ENCODE measurements at places on chromosomes 5 and 9.

DNA sequence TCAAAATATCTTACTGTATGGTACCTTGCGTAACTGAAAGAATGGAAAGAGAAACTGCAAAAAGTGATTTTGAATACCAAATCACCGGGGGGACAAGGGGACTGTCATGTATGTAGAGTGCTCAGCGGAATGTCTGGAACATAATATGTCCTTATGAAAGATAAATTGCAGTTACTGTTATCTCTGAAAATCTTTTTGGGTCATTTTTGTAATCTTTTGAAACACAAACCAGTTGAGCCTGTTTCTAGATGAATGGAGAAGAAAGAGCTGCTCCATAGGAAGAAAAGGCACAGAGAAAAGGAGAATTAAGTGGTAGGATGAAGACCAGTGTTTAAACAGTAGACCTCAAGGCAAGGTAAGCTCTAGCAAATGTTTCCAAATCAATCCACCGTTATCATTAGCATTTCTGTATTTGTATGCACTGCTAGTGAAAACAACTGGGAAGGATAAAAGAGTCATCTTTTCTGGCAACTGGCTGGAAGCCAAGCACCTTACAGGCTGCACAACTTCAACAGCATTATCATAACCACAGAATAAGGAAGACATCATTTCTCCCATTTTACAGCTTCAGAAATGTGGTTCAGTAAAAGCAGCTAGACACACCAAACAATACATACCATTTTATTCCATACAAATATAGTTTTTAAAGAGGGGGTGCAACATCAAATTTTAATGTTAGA is 158.5 kb downstream of the TRPM3 start:
- no peaks in the 10 kb centered on the region for H3K27me3 ChIP-seq
- no peak for DNase-seq

DNA sequence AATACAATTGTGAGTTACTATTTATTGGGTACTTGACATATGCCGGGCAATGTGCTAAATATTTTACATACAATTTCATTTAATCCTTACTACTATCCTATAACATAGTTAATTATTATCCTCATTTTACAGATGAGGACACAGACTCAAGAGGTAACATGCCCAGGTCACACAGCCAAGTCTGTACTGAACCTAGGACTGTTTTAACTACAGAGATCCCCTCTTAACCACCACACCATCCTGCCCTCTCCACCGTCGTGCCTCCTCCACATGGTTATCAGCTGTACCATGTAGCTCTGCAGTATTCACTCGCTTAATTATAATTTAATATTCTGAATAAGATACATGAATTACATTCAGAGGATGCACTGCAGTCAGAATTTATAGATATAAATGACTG is 5.3 kb downstream of the RAB14 start:
- no peak overlapping the region for H3K4me3 ChIP-seq
- H3K27ac ChIP-seq: no peak overlapping the region
- no peak for DNase-seq
- H3K36me3 ChIP-seq: no peaks in the 10 kb centered on the region

GRCh38 chr9:99038484-99038820 is 66.5 kb upstream of the TGFBR1 start:
- H3K27ac ChIP-seq: no peak overlapping the region
- H3K4me1 ChIP-seq: peaks cover 5% of the 10 kb centered on the region
- H3K4me3 ChIP-seq: no peak overlapping the region
- H3K36me3 ChIP-seq: no peaks in the 10 kb centered on the region
- no peak for DNase-seq

GRCh38 chr5:42768106-42768504 is 11.5 kb downstream of the CCDC152 start:
- no peak for DNase-seq
- H3K4me1 ChIP-seq: no peaks in the 10 kb centered on the region
- H3K36me3 ChIP-seq: no peaks in the 10 kb centered on the region
- no peak overlapping the region for H3K27ac ChIP-seq

- peaks cover 2% of the 10 kb centered on the region for H3K4me1 ChIP-seq
- H3K4me3 ChIP-seq: no peak overlapping the region
- no peaks in the 10 kb centered on the region for H3K27me3 ChIP-seq
- DNase-seq: no peak
Measured at GRCh38 chr5:173642895-173643481, 26.5 kb upstream of the BOD1 start.

All from lung (tissue), 17 donors.